GM12891 (cell line): ENCODE measurements at places on chromosomes 7 and 10.

- peak; percentile 42 for DNase-seq
Measured at GRCh38 chr10:86349474-86349873, 17.1 kb downstream of the GRID1 start.

GRCh38 chr7:13017333-13017857, 330.0 kb downstream of the ARL4A start:
- no peak for DNase-seq

DNA sequence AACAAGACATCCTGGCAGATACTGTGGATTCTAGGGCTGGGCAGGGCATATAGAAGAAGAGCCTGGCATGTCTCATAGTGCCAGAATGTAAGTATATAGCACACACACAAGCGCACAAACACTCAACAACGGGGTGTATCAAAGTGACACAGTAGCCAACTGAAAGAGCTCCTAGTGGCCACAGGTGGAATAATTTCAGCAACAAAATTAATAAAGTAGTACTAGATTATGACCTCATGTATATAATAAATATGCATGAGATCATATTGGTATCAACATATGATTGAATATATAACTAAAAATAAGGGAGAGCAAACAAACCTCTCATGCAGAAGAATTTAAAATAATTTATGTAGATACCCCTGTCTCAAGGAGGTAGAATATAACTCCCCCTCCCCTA, 72.4 kb upstream of the CXCL12 start:
- DNase-seq = no peak

DNA sequence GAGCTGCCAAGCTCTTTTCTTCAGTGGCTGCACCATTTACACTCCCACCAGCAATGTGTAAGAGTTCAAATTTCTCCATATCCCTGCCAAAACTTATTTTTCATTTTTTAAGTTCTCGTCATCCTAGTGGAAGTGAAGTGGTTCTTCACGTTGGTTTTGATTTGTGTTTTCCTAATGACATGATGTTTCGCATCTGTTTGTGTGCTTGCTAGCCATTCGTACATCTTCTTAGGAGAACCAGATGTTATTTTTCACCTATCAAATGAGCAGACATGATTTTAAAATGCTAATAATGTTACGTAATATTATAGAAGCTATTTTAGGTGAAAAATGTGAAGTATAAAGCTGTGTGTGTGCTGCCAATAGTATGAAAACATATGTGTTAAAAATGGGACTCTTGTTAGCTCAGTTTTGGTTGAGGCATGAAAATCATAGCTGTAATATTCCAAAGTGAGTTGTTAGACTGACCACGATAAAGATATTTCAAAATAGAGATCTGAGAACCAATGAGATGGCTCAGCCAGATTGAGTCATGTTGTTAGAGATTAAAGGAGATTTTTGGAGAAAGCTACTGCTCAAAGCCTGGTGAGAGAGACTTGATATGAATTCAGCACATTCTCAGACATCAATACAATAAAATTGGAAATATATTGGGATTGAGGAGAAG, 25.9 kb upstream of the GALNT11 start:
- DNase-seq = no peak

- no peak for DNase-seq
Measured at GRCh38 chr7:18861514-18862118, 255.8 kb downstream of the TWIST1 start.
